NCI-H524 treated with DMSO at 0.1 percent for 48 hours (cell line): ENCODE measurements at places on chromosomes 4 and X.

GRCh38 chr4:90007494-90008167 lies 113.0 kb downstream of the MMRN1 start:
- no peak for DNase-seq

GRCh38 chrX:11687157-11687556 lies 21.4 kb upstream of the ARHGAP6 start:
- DNase-seq: no peak

- DNase-seq: no peak
Observed at GRCh38 chrX:56790778-56791177, 61.7 kb downstream of the NBDY start.

- DNase-seq: no peak
Observed at GRCh38 chr4:113179996-113180395, 130.5 kb downstream of the ANK2 start.

GRCh38 chr4:155487210-155487609 lies 110.4 kb upstream of the MAP9 start:
- DNase-seq: no peak

DNA sequence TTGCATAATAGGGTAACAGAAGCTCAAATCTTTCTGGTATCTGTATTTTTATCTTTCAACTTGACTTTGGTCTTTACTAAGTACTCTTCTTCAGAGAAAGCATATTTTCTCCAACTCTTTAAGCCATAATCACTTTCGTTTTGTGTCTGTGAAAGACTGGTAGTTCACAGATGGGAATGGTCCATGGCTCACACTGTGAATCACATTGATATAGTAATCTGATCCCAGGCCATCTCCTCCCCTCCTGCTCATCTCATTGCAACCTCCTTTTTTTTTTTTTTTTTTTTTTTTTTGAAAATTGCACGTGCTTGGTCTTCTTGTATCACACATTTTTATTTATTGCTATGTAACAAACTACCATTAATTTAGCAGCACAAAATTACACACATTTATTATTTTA lies 694.5 kb upstream of the SLIT2 start:
- no peak for DNase-seq

- DNase-seq: no peak
Observed at GRCh38 chr4:76384052-76384451, 36.9 kb downstream of the CCDC158 start.

- no peak for DNase-seq
Observed at GRCh38 chr4:121146530-121146929, 17.6 kb downstream of the TNIP3 start.

GRCh38 chrX:19577181-19577810 lies 62.0 kb upstream of the MAP3K15 start:
- DNase-seq: no peak

DNA sequence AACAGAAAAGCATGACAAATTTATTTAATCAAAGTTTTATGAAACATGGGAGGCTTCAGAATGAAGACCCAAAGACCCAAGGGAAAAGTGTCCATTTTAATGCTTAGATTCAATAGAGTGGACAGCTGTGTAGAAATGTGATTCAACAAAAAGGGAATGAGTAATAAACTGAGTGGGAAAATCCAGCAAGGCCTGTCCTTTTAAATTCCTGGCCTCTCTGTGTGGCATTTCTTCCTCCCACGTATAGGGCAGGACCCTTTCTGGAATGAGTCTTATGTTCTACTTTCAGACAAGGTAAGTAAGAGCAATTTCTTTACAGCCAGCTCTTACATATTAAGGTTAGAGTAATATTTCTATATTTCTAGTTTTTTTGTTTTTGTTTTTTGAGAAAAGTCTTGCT lies 14.5 kb downstream of the AASDH start:
- no peak for DNase-seq

GRCh38 chrX:70043685-70044084 lies 6.1 kb downstream of the AWAT2 start:
- DNase-seq: no peak

DNA sequence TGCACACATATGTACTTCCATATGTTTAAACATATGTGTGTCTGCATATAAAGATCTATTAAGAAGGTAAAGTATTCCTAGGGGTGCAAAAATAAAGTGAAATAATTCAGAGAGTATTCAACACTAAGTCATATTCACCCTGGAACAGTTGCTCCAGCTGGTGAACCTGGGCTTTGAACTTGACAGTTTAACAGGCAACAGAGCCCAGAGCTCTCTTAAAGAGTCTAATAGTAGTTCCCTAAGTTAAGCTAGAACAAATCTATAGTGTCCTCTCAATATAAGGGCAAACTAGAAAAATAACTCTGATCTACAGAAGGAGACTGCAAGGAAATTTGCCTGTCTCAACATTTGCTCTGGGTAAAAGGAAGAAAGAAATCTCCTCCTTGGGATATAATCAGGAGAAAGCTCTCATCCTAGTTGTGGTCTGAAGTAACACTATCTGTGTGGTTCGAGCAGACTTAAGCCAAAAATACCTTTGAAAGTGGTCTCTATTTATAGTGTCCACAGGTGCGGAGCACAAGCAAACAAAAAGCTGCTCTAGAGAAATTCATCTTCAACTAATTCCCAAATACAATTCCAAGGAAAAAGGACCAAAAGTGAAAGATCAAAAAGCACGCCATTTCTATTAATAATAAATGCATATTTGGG lies 29.9 kb downstream of the VEGFC start:
- no peak for DNase-seq

DNA sequence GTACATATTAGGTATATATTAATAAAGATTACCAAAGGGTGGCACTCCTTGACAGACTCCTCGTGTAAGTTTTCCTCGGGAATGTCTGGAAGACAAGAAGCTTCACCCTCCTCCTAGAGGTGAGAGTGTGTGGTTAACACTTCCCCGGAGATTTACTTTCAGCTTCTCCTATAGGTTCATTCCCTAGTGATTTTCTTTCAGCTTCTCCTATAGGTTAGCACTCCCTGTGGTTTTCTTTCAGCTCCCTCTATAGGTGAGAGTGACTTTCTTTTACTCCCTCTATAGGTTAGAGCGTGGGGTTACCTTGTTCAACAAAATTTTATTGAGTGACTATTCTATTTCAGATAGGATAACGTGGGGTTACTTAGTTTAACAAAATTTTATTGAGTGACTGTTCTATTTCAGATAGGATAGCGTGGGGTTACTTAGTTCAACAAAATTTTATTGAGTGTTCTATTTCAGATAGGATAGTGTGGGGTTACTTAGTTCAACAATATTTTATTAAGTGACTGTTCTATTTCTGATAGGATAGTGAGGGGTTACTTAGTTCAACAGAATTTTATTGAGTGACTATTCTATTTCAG lies 106.0 kb upstream of the PLAC1 start:
- peak; percentile 73 for DNase-seq

DNA sequence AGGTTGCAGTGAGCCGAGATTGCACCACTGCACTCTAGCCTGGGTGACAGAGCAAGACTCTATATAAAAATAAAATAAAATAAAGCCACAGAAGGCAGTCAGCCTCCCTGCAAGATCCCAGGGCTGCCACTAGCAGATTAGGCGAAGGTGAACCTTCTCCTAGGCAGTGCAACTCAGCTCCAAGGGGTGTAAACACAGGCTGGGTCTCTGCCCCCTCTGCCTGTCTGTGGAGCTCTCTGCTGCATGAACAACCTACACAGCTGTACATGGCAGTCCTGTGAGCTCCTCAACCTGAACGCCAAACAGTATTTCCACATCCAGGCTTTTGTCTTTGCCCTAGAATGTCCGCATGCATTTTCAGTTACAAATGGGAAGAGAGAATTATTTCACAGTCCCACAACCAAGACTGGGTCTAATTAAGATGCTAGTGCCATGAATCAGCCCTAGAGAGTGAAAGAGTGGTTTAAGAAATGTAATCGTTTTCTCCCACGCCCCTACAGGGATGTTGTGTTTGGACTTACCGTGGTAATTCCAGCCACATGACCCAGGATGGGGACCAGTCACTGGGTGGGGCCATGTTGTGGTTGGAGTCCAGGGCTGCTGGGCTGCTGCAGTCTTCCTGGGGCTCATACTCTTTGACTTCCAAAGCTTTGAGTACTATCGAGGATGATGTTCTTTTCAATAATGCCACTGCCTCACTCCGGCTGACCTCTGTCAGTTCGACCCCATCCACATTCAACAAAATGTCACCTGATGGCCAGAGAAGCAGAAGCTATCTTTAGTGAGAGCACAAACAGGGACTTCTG lies 99.0 kb downstream of the FIP1L1 start:
- no peak for DNase-seq

GRCh38 chr4:122922877-122923511 lies 597 bp upstream of the NUDT6 start:
- peak; percentile 13 for DNase-seq

GRCh38 chr4:40536032-40536431 lies 93.6 kb downstream of the RBM47 start:
- no peak for DNase-seq

- DNase-seq: no peak
Observed at GRCh38 chr4:54941994-54942552, 183.3 kb downstream of the KDR start.

- DNase-seq: no peak
Observed at GRCh38 chr4:121696170-121696580, 605 bp downstream of the ANXA5 start.

DNA sequence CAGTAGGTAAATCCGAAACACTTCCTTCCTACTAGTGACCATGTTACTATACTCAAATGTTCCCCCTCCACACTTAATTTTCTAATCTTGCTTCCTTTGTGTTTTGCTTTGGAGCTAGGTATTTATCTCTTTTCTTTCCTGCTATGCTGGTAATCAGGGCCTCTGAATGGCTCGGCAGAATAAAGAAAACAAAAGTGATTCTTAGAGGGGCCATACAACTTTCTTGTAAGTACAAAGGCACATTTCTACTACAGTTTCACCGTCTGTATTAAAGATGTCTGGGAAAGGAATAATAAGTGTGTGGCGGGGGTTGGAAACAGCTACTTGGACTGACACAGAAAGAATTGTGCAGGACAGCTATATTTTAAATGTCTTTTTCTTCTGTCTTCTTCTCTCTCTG lies 50.3 kb downstream of the GPC3 start:
- DNase-seq: no peak
